ENCODE measurements at places on chromosomes 13 and 19. TPM values are rescaled to one million over a fixed set of nuclear protein-coding genes. Genes with fewer than 3 reads are reported as not detected.
A peak's percentile ranks its signal among the peaks of the same experiment; 100 is the strongest.

SMIM44 gene
- total RNA-seq, result 5.5 TPM

TGFBR3L gene
- 0.79 TPM for total RNA-seq

CD320 gene
- total RNA-seq, result 33.2 TPM

CGB1 gene
- total RNA-seq, result not detected

POU2F2 gene
- total RNA-seq, result 3.9 TPM

LIM2 gene
- total RNA-seq, result not detected

TSHZ3 gene
- 5.2 TPM for total RNA-seq

IRGQ gene
- total RNA-seq, result 18.9 TPM

DNA sequence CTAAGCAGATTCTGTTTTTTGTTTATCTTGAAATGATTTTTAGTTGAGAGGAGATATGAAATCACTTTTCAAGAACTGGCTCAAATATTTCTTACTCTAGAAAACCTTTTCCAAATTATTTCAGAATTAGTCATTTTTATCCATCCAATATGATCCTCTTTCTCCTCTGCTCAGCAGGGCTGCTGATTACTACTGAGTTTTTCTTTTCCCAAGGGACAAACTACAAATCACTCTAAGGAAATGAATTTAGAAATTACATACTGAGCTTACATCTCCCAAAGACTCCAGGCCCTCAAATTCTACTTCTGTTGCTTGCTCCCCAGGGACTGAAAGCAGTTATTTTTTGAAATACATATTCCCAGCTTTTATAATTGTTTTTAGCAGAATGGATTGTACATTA, 87.4 kb upstream of the UFM1 start:
- DNase-seq, result no peak

DNA sequence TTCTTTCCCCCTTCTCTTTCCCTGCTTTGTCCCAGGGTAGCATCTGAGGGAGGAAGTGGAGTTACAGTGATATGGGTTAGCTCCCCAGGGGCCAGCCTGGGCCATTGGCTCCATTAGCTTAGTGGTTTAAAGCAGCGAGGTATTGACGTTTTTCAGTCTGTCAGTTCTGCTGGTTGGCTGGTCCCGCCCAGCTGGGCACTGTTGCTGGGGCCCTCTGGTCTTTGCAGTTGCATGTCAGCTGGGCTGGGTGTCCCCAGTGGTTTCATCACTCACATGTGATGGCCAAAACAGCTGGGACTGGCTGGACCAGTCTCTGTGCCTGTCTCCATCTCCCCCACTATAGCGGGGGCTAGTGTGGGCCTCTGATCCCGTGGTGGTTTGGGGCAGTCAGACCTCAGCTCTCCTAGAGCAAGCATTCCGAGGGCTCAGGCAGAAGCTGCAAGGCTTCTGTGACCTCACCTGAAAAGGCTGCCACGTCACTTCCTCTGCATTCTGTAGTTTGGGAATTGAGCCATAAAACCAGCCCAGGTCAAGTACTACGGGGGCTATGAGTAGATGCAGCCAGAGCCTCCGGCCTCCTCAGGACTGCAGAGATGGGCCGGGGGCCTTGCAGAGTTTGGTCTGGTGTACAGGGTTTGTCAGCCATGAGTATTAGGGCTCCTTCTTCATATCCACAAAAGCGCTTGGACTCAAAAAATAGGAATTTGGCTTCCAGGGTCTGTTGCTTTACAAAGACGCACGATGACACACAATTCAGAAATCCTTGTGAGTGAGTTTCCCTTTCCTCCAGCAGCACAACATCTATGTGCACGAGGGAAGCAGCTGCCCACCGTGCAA, 30.0 kb downstream of the TSSK6 start:
- DNase-seq, result peak; percentile 52

DNA sequence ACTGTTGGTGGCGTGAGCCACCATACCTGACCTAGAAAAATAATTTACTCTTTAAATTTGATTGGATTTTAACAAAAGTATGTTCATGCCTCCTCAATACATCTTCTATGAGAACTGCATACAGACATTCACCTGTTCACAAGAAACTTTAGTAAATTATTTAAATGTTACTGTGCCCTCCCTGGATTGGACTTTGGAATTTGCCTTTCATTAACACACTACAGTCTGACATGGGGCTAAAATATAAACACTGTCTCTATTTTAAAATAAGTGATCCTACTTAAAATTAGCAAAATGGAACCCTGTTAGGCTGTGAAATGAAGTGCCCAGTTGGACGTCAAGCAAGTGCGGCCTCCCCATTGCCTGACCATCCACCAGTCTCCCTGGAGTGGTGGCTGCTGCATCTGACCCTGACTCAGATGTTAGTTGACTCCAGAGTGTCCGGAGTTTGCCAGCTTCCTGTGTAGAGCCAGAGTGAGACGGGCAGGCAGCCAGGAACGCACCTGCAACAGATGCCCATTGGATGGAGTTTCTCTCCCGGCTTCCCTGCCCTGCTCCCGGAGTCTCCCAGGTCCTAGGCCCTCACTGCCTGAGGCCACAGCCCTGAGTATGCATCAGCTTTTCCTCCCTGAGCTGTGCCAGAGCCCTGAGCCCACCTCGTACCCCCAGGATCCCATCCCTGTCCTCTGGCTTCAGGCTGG, 45.9 kb upstream of the ATP11A start:
- no peak for DNase-seq

DNA sequence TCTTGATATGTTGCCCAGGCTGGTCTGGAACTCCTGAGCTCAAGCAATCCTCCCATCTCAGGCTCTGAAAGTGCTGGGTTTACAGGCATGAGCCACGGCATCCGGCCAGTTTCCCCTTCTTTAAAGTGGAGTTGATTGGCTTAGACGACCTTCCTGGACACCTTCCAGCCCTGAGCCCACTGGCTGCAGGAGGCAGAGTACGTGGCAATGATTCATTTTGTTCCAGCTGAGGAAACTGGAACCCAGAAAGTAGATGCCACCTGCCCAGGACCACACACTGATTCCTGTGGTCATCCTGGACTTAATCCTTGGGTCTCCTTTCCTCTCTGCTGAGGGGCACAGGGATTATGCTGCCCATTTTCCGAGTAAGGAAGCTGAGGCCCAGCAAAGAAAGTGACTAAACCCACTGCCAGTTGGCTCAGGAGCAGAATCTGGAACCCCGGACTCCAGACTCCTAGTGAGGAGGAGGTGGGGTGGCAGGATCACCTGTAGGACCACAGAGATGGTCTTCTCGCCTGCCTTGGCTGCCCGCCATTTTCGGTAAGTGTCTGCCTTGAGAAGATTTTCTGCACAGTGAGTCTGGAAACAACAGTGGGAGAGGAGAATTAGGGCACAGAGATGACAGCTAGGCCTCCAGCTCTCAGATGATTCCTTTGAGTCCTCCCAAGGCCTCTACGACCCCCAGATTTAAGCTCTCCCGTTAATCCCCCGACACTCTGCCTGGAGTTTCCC, 737 bp downstream of the XRCC1 start:
- no peak for DNase-seq

DNA sequence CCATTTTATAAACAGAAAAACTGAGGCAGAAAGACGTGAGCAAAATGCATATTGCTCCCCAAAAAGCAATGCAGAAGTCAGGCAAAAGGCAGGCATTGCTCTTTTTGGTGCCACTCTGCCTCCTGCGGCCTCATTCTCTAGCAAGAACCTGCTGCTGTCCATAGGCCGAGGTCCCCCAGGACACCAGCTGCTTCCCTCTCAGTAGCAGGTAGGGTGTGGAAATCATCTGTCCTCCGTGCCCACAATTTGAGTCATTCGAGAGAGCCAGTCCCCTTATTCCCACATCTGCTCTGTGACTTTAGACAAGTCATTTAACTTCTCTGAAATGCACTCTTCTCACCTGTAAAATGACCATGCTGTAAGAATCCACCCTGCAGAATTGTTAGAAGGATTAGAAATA, 50.0 kb downstream of the TNFRSF19 start:
- no peak for DNase-seq

- DNase-seq, result no peak
Measured at GRCh38 chr13:23792680-23793079, 96.5 kb downstream of the MIPEP start.

DNA sequence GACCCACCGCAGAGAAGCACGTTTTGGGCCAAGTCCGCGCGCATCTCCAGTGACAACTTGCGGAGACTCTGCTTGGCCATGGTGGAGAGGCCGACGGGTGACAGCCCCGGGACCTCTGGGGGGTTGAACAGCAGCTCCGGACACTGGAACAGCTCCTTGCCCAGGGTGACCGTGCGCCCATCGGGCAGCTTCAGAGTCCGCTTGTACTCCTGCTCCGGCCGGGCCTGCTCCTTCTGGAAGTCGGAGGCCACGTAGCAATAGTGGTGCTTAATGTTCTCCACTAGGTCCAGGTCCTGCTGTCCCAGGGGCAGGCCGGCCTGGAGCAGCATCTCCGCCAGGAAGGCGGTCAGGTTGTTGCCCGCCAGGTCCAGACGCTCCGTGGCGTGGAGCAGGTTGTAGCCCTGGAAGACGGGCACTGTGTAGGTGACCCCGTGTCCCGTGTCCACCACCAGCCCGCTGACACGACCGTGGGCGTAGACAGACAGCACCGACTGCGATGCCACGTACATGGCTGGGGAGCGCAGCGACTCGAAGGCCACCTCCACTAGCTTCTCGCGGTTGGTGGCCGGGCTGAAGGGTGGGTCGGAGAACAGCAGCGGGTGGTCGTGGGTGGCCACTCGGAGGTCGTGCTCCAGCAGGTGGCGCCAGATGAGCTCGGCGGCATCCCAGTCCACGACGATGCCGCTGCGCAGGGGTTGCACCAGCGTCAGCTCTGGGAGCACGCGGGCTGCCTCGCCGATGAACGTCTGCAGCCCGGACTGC, 743 bp downstream of the ACTL9 start:
- no peak for DNase-seq

DNA sequence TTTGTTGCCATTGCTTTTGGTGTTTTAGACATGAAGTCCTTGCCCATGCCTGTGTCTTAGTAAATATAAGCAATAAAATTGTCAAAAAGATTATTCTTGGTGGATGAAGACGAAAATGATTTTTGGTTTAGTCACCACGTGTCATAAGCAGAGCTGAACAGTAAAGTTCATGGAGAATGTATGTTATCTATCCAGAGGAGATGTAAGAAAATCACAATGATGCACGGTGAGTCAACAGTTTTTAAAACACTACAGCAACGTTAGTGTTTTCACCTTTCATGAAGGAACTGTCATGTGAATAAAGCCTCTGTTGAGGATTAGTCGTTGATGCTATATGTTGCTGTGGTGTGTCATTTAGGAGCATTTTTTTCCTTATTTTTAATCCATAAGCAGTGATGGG, 137.6 kb downstream of the GPC6 start:
- DNase-seq, result no peak

DNA sequence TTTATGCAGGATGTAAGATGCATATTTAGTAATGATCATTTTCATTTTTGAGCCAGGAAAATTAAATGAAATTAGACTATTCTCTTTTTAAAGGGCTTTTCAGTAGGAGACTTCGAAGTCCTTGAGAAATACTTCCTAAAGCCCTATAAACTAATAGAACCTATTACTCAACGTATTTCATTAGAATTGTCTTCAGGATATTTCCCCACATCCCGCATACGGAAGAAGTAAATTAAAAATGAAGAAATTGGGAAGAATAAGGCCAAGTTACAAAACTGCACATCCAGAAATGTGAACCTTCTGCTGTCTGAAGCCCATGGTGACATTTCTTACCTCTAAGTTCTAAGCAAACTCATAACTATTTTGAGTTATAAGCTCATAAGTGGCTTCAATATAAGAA, 66.5 kb downstream of the RXFP2 start:
- DNase-seq, result no peak

GRCh38 chr13:21957833-21958232, 287.0 kb downstream of the FGF9 start:
- DNase-seq, result no peak

DNA sequence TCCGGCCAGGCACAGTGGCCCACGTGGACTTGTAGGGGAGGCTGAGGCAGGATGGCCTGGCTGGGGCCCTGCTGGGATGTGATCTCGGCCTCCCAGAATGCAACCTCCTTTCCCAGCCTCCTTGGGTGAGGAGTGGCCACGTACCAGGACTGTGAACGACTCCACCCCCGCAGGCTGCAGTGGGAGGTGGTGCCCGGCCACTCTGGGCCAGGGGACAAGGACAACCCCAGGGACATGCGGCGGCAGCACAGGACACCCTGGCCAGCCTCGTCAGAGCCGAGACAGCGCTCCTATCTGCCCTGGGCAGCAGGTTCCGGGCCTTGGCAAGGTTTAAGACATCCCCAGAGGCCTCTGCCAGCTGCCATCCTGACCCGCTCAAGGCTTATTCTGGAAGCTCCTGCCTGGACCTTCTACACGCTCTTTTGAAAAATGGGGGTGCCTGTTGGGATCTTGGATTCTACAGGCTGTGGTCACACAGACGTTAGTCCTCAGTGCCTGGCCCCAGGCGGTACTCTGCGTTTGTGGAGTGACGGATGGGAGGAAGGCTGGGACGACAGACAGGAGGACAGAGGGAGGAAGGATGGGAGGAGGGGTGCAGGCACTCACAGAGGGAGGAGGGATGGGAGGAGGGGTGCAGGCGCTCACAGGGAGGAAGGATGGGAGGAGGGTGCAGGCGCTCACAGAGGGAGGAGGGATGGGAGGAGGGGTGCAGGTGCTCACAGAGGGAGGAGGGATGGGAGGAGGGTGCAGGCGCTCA, 19.9 kb upstream of the CACTIN start:
- DNase-seq, result no peak

- no peak for DNase-seq
Measured at GRCh38 chr13:42812316-42812715, 30.9 kb downstream of the FAM216B start.

All from mucosa of descending colon (tissue), 3 donors.